ENCODE measurements at places on chromosomes 5 and 9.

GRCh38 chr9:104143550-104143910, 49.4 kb downstream of the SMC2 start:
- no peak for DNase-seq

GRCh38 chr5:83564069-83564749, 92.7 kb downstream of the VCAN start:
- DNase-seq: no peak

GRCh38 chr5:14481349-14481748, 100.2 kb upstream of the OTULINL start:
- no peak for DNase-seq

GRCh38 chr9:114423181-114423580, 35.4 kb upstream of the AKNA start:
- no peak for DNase-seq

DNA sequence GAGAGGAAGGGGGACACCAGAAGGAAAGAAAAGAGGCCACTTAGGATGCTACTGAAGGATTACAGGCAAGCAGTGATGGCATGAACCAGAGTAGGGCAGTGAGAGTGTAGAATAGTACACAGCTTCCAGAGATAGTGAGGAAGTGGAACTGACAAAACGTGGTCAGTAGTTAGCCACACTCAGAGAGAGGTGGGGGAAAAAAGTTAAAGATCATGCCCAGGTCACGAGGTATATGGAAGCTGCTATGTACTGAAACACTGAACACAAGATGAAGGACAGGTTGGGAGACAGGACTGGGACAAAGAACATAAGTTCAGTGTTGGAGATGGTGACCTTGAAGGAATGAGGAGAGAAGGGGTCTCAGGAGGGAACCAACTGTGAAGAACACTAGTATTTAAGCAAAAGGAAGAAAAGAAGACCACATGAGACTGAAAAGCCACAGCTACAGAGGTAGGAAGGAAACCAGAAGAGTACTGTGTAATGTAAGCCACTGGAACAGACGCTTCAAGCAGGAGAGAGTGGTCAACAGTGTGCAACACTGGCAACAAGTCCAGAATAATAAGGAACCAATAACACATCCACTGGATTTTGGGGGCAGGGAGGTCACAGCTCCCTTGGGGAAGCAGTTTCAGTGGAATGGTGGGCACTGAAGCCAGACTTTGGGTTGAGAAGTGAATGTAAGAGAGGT, 45.5 kb downstream of the ELL2 start:
- DNase-seq: no peak

GRCh38 chr9:95497772-95498171, 19.0 kb downstream of the PTCH1 start:
- no peak for DNase-seq

DNA sequence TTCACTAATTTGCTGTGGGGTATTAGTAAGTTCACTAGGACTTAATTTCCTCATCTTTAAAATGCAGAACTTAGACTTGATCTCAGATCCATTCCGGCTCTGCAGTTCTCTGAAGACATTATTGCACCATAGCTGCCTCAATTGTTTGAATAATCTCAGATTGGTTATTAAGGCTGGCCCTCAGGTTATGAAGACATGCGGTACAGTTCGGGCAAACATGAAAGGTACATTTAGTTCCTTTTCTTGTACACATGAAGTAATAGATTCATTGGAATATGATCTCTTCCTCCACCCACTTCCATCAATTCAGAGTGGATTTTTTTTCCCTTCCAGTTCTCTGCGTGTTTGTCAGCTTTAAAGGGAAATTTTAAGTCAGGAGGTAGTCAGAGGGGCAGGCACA, 28.0 kb downstream of the ATP6V0E1 start:
- DNase-seq: no peak

DNA sequence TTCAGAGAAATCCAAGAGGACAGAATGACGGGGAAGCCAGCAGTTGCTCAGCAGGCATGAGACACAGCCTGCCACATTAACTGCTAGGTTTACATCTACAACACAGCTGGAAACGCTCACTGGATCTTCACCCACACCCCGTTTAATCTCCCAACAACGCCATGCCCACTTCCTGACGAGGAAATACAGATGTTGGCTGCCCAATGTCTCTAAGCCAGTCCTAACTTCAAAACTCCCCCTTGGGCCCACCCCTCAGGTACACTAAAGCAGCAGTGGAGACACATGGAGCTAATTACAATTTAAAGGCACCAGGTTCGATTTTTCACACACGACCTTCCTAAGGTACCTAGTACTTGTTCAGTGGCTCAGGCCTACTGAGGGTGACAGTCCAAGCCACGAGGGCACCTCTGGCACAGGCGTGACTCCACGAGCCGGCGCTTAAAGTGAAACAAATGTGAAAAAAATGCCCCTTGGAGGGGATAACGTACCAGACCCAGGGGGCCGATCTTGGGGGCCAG, 904 bp downstream of the RPL12 start:
- peak; percentile 40 for DNase-seq

DNA sequence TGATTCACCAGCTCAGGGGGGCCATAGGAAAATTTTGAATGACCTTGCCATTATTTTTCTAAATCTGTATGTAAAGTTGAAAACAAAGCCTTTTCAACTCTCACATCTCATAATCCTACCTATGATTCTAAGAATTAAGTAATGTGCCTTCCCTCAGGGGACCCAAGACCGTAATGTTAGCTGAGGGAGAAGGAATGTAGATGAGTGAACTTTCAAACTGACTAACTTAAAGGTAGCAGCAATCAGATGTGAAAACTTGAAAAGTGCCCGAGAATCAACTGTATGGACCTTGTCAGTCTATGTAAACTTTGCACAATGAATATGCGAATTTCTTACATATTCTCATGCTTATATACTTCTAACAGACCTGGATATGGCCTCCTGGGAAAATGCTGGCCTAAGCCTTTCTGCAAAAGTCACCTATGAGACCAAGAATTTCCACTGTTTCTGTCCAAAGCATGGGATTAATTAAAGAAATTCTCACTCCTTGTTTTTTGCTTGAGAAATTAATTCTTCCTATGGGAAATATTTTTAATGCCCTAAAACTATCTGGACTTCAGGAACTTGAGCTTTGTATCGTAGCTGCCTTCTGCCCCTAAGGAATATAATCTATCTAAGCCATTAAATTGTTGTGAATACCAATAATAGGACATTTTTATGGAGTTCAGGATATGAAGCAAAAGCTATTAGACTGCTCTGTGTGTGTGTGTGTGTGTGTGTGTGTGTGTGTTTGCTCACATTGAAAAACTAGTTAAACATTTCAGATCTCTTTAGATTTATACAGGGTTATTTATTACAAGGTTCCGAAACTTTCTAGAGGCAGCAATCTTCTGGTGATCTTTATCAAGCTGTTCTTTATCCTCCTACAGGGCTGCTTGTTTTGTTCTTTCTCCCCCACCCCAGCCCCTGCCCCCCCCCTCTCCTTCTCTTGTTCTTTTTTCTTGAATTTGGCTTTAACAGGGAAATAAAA, 169.1 kb upstream of the CLINT1 start:
- no peak for DNase-seq

GRCh38 chr9:34380511-34381315, 4.0 kb upstream of the MYORG start:
- peak; percentile 38 for DNase-seq

DNA sequence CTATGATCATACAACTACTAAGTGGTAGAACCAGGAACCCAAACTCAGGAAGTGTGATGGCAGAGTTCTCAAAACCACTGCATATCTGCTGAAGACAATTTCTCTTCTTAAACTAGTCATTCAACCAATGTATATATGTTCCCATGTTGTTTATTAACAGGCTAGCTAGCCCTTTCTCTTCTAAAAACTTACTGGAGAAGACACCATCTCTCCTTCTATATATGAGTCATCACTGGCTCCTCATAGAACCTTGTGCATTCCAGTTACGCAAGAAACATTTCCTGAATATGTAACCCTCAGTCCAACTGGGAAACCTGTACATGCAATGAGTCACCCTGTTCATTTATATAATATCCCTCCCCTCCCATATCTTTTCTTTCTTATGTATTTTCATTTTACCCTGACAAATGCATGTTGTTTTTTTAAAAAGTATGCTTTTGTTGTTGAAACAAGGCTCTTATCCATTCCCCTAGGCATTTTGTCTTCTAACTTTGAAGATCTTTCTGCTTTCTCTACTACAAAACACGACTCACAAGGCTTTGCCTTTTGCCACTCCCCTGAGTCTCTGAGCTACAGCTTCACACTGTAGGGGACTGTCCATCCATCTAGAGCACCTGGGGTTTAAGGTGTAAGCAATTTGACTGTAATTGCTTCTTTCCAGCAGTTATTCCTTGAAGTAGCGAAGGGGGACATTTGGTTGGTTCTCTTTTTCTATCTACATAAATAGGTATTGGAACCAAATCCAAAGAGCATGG, 119.5 kb downstream of the ANXA1 start:
- DNase-seq: peak; percentile 36

DNA sequence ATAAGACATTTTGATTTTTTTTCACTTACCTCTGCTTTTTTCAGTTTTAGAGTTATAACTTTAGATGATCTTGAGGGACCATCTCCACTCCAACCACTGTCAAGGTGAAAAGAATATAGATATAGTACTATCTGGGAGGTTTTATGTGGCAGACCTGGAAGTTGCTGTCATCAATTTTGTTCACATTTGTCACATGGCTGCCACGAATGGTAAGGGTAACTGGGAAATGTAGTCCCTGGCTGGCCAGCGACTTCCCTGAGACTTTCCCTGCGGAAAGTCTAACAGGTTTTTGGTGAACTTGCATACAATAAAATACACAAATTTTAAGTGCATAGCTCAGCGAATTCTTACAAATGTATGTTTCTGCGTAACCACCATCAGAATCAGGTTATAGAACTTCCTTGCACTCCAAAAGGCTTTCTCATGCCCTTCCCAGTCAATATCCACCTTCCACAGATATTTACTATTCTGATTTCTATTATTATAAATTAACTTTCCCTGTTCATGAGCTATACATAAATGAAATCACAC, 121.5 kb downstream of the MAT2B start:
- DNase-seq: no peak

DNA sequence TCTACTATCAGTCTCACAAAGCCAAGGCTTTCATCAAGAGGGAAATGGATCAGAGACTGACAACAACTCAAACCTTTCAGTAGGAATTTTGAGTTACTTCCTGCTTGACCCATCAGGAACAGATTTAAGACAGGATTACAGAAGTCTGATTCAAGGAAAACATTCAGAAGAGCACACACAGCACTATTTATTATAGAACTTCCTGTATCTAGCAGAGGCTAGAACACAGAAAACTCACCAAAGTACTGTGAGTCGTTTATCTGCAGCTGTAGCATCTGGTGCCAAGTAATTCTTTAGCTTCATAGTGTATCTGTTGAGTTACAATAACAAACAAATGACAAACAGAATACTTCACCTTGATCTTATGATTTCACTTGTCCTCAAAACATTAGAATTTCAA, 13.8 kb downstream of the LEAP2 start:
- DNase-seq: no peak

DNA sequence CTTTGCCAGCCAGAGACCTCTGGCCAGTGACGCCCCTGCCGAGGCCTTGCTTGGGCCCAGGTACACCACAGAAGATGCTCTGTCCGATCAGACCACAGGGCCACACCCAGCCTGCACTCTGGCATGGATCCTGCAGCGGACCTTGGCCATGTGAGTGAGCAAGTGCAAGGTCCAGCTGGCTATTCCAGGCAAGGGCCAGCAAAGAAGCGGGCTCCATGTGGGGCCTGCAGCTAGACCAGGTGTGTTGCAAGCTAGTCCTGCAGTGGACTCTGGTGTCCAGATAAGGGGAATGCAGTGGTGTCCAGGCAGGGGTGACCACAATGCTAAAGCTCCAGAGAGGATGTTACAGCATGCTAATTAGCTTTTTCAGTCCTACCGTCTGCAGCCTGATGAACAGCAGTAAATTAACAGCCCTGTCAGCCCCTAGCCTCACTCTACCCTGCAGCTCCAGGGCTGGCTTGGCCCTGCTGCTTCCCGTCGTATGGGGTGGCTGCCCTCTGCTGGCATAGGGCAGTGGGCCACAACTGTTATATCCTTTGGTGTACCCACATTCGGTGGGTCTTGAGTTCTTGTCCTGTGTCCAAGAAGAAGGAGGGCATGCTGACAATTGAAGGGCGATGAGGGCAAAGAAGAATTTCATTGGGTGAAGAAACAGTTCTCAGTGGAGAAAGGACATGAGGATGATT, 284.5 kb upstream of the POU5F2 start:
- no peak for DNase-seq

GRCh38 chr5:109291090-109291489, 118.7 kb downstream of the PJA2 start:
- no peak for DNase-seq

DNA sequence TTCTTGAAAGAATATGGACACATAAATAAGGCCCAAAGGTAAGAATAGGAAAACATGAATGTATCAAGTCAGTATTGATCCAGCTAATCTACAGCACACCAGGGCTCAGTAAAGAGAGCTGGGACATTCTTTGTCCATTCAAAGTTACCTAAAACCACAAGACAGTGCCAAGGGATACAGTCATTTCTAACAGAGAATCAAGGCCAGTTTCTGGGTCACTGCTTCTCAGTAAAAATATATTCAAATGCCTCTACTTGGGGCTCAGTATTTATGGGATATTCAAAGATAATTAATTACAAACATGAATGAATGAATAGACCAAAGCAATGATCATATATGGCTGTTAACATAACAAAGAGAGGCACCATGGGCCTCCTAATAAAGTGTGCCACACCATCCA, 34.9 kb downstream of the MTMR12 start:
- no peak for DNase-seq

GRCh38 chr9:75889977-75890471, 449 bp upstream of the PCSK5 start:
- DNase-seq: peak; percentile 24

DNA sequence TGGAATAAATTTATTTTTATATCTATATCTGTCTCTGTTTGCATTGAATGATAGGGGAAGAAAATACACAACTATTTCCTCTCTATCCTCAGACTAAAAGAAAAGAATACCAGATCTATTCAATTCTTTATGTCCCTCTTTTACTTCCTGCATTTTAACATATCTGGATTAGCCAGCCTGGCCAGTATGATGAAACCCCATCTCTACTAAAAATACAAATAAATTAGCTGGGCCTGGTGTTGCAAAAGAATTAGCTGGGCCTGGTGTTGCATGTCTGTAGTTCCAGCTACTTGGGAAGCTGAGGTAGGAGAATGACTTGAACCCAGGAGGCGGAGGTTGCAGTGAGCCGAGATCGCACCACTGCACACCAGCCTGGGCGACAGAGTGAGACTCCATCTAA, 182.0 kb downstream of the LURAP1L start:
- no peak for DNase-seq

- DNase-seq: peak; percentile 54
These were observed 8.7 kb downstream of the RANBP6 start for GRCh38 chr9:6006749-6007057.
